ENCODE measurements at places on chromosomes 3 and 15.
A peak's percentile ranks its signal among the peaks of the same experiment; 100 is the strongest.

DNA sequence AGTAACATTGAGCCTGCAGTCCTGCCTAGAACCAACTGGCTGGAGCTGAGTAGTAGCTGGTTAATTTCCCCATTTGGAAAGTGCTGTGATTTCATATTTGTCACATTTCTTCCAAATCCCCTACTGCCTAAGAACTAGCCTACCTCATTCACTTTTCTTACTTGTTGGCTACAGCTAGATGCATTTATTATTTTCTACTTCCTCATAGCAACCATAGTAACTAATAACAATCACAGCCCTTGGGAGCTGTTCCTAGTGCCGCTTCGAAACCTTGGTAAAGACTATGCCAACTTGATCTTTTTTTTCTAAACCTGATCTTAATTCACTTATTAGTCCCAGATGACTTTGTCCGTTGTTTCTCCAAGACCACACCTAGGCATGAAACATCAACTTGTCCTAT lies 240.3 kb downstream of the FGF12 start:
- DNase-seq: no peak

DNA sequence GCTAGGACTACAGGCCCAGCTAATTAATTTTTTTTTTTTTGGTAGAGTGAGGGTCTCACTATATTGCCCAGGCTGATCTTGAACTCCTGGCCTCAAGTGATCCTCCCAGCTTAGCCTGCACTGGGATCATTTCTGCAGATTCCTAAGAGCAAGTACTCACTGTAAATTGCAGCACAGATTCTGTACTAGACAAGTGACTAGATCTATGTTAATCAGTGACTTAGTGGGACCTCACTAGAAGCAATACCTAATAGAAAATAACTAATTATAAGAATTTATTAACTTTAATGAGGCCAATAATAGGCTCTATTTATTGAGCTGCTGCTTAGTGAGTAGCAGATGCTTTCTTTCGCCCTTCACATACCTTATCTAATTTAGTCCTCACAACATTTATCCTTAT lies 10.6 kb upstream of the UTS2B start:
- DNase-seq: no peak

DNA sequence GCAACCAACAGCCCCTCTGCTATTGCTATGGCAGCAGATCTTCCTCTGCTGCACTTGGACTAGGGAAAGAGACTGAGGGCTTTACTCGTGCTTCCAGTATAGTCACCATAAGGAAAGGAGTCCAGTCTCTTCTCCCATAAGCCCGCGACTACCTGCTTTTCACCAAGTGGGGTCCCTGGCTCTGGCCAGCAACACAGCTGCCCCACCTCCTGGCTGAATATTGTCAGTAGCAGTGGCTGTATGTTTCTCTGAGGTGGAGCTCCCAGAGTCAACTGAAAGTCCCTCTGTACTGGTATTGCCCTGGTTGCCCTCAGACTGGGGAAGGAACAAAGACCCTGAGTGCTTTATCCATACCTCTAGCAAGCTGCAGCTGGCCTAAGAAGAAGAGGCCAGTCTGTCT lies 719.6 kb downstream of the SQOR start:
- DNase-seq: no peak

DNA sequence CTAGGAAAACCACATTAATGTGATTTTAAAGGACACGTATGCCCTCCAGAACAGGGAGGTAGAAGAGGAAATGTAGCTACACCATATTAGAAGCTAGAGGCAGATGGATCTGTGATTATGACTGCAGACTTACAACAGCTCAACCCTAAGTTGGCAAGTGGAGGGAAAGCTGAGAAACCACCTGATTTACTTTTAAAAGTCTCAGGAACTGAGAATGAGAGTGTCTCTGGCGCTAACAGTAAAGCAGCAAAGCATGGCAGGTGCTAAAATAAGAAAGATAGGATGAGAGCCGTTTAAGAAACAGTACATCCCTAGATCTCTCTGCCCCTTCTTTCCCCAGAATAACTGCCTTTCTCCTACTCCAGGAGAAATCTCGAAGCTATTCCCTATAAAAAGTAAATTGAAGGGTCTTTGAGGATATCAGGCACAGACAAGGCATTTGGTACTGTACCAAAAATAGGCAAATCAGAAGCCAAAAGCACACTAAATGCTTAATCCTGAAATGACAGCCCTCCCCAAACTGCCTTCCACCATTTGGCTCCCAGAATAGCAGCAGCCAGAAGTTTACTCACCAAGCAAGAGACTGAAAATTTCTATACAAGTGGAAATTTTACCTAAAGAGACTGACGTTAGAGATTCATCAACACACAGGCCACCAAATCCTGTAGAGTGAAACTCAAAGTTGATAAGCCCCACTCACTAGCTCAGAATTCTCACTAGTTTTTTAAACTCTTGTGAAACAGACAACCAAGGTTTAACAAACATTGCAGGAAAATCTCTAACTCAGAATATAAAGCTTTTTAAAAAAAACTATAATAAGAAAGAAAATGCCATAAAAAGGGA lies 34.3 kb upstream of the PARP14 start:
- DNase-seq: no peak

- DNase-seq: no peak
Measured at GRCh38 chr3:186461141-186461540, 83.0 kb downstream of the CRYGS start.

GRCh38 chr15:77481670-77482069 lies 61.0 kb downstream of the HMG20A start:
- no peak for DNase-seq

DNA sequence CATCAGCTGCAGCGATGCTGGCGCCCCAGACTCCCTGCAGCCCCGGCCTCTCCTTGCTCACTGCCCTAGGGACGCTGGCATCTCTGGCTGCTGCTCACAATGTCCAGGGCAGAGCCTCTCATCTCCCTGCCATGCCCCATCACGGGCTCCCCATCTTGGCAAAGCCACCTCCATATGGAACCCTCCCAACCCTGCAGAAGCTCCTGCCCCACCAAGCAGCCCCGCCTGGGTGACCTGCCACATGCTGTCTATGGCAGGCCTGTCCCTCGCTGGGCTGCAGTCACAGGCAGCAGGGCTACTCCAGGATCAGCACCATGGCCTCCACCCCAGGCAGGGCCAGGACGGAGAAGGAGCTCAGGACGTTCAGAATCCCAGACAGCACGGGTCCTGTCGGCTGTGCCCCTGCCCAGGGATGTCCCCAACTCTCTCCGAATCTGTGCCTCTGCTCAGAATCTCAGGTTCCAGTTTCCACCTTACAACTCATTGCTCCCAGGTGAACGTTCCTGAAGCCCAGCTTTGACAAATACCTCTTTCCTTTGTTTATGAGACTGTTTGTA lies 58.4 kb downstream of the PLXNA1 start:
- no peak for DNase-seq

GRCh38 chr15:21261965-21262850 lies 178.1 kb downstream of the POTEB3 start:
- no peak for DNase-seq

DNA sequence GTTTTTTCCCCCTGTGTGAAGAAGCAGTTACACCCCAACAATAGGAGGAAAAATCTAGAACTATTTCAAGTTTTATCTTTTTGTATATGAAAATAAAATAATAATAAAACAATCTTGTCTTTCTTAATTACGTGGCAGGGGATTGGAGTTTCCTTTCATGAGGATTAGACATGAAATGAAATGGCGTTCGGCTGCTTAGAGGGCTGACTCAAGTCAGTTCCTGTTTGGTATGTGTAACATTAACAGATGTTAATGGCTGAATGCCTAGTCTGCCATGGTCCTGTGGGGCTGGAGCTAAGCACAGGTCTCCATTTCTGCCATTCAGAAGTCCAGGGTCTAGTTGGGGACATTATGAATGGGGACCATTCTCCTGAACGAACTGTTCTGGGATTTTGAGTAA lies 3.1 kb upstream of the EXOG start:
- no peak for DNase-seq

DNA sequence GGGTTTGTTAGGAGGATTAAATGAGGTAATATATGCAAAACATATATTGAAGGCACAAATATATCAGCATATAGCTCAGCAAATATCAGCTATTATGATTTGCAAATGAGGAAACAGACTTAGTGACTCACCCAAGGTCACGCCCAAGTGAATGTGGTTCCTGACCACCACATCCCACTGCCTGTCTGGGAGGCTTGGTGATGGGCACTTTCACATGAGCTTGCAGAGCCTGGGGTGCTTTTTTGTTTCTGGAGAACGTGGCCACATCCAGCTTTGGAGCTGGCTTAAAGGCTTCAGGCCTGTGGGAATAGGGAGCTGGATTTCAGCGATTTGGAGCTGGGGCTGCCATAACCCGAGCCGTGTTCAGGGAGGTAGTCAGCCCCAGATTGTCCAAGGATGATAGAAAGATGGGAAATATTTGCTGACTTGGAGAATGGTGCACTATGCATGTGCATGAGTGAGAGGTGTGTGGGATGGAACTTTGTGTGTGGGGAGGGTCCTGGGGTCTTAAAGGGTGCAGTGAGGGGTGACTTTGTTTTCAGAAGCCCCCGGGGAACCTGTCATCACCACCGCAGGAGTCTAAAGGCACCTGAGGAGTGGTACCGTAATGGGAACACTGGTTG lies 12.0 kb upstream of the FGD5 start:
- DNase-seq: no peak

DNA sequence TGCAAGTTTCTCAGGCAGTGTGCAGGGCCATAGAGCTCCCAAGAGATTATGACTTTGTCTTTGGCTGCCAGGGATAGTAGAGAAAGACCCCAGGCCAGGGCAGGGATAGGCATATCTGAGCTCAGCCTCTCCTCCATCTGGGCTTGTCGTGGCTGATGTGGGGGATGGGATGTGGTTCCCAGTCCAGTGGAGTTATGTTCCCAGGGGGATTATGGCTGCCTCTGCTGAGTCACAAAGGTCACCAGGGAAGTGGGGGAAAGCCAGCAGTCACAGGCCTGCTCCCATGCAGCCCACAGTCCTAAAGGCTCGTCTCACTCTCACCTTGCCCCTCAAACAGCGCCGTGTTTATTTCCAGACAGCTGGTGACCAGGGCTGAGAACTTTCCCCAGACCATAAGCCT lies 354.9 kb downstream of the SI start:
- no peak for DNase-seq

GRCh38 chr3:53695324-53695690 lies 150.9 kb downstream of the CHDH start:
- no peak for DNase-seq

GRCh38 chr3:195270817-195271409 lies at the start of gene XXYLT1:
Gene XXYLT1 (minus strand): TSS chr3:195271159. CDS start chr3:195271058, 101 bp downstream.
- peak; percentile 92 for DNase-seq

DNA sequence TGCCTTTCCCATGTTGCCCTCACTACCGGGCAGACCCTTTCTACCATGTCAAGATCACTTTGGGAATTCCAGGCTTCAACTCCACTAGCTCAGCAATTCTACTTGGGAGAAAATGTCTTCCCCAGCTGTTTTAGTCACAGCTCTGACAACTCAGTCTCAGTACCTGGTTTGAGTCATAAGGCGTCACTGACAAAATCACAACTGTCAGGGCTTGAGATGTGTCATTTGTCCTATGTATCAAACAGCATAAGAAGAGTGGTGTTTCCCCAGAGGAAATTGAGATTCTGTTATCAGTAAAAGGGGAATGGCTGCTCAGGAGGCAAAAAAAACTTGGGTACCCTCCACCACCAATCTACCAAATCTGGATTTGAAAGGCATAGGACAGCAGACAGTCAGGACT lies 594.9 kb upstream of the SUCLG2 start:
- no peak for DNase-seq

- DNase-seq: no peak
Measured at GRCh38 chr3:55704521-55704920, 217.4 kb upstream of the WNT5A start.

DNA sequence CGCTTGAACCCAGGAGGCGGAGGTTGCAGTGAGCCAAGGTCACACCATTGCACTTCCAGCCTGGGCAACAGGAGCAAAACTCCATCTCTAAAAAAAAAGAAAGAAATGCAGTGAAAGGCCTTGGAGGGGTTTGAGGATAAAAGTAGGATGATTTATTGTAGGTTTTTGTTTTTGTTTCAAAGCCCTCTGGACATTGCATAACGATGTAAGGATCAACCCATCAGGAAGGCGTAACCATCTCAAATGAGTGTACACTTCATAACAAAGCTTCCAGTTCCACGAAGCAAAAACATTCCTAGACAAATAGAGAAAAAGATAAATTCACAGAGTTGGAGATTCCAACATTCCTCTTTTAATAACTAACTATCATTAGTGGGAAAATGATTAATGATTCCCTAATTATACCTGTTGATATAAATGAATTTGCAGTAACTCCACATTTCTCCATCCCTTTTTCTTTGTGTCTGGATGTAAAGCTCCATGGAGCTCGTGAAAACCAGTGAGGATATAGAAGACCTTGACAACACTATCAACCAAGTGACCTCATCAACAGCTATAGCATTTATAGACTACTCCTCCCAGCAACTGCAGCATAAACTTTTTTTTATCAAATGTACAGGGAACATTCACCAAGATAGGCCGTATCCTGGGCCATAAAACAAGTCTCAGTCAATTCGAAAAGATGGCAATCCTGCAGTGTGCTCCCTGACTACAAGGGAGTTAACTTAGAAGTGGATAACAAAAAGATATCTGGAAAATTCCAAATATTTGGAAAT lies 48.7 kb upstream of the PPP4R2 start:
- DNase-seq: no peak

DNA sequence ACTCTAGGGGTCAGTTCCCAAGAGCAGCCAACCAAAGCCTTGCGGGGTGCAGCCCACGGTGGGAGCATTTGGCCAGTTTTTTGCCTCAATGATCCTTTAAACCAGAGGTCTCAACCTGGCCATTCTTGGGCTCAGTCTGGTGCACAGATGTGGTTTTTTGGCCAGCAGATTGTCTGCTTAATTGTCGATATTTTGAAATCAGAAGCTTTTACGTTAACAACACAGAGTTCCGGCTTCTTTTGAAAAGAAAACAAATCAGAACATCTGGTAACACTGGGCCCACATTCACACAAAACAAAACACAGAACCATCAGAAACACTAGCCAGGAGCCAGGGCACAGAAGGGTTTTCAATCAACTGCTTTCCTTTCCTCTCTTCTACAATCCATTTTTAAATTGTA lies 127.7 kb downstream of the XXYLT1 start:
- DNase-seq: no peak
